Progenitor cell of endocrine pancreas (in vitro differentiated cells): ENCODE measurements at places on chromosomes 12 and 14.

- DNase-seq: no peak
These were observed 121.9 kb upstream of the FKBP4 start for GRCh38 chr12:2672863-2673262.

- no peak for DNase-seq
These were observed 266.9 kb downstream of the KCNH5 start for GRCh38 chr14:62778310-62778709.

DNA sequence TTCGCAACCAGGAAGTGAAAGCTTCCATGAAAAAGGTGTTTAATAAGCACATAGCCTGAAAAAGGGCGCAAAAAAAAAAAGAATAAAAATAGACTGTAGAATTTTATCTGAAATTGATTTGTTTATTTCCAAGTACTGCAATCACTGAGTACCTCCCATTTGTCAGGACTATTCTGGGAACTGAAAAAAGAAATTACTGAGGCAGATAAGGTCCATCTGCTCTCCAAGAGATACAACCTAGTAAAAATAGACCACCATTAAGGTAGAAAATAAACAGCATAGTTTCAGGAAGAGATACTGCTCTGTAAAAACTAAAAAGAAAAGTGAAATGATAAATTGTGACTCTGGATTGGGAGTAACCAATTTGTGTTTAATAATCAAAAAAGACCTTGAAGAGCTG is 24.7 kb downstream of the OR4N2 start:
- no peak for DNase-seq

DNA sequence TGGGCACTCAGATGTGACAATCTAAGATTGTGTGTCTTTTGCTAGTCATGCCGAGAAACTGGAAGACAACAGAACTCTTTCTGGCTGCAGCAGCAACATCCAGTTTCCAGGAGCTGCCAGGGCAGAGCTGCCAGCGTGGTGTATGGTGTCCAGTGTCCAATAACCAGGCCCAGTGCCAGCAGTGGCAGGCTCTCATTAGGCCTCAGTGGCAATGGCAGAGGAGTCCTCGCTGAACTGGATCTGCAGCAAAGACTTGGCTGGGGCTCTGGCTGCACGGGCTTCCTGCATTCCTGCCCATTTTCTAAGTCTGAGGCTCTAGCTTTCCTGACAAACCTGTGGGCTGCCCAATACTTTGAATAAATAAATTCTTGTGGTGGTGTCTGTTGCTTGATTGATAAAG is 26.2 kb upstream of the PPM1A start:
- DNase-seq: no peak

DNA sequence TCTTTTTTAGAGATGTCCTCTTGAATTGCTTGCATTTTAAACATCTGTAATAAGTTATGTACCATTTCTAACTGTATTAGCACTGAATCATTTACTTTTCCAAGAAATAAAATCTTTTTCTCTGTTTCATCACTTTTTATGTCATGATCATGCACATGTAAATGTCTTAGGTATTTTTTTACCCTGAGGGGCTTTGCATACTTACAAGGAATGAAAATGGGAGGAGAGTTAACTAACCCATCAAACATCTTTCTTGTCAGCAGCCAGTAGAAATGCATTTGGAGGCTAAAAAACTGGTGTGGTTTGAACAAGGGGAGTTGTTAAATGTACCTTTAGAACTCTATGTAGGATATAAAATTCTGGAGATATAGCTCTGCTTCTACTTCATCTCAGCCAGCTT is 1080.3 kb downstream of the GALC start:
- no peak for DNase-seq
